ENCODE measurements at places on chromosomes 2 and 18.

DNA sequence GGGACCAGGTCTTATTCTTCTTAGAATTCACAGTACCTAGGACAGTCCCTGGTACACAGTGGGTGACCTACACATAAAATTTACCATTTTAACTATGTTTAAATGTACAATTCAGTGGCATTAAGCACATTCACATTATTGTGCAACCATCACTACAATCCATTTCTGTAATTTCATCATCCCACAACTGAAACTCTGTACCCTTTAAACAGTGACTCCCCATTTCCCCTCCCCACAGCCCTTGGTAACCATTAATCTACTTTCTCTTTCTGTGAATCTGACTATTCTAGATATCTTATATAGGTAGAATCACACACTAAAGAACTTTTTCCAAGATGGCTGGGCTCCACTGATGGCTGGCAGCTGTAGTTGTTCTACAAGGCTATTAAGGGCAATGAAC lies 41.6 kb downstream of the GFPT1 start:
- DNase-seq, result no peak

GRCh38 chr2:142533177-142533576 lies 344.3 kb upstream of the KYNU start:
- DNase-seq, result no peak

GRCh38 chr18:75830828-75831227 lies 403.3 kb upstream of the SMIM21 start:
- no peak for DNase-seq

- DNase-seq, result no peak
Measured at GRCh38 chr2:102749938-102750337, 11.9 kb upstream of the TMEM182 start.

DNA sequence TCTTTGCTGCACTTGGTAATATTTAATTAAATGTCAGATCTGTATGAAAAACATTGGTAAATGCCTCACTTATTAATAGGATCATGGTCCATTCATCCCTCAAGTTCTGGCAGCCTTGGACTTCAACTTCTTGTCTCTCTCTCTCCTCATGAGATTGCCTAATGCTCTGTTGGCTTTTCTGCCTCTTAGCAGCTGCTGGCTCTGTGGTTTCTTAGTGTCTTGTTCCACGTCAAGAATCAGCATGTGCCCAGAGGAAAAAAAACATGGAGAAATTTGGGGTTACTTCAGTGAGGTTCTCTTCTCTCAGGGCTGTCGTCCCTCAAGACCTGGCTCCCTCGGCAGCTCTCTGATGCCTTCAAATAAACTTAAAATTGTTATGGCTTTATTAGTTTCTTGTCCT lies 75.4 kb downstream of the TAF4B start:
- DNase-seq, result no peak

GRCh38 chr18:2894131-2894840 lies 47.5 kb downstream of the EMILIN2 start:
- DNase-seq, result no peak

DNA sequence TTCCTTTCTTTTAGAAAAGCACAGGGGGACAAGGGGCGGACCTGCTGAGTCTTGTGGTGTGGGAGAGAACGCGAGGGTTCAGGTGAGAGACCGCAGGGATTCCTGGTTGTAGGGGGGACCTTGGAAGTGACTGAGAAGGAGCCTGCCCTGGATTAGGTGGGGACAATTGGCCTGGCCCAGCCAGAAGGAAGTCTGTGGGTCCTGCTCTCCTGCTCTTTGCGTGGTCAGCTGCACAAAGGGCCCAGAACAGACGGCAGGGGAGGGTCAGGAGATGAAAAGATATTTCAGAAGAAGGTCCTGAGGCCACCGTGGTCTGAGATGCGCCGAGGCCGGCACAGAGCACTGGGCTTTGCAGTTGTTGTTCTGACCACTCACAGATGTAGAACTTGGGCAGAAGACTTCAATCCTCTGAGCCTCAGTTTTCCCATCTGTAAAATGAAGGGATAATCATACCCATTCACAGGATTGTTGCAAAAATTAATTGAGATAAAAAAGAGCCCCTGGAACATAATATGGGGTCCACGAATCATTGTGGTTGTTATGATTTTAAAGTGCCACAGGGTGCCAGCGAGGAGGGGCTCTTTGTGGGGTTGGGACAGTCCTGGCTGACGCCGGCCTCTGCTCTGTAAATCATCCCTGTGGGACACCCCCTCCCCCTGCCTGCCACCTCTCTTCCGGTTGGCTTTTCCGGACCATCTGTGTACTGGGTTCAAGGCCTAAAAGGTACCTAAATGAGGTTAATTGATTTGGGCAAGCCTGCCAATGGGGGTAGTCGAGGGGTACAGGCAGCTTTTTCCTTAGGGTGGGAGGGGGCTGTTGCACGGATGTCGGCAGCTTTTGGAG lies 1.8 kb downstream of the LPIN1 start:
- DNase-seq, result no peak

DNA sequence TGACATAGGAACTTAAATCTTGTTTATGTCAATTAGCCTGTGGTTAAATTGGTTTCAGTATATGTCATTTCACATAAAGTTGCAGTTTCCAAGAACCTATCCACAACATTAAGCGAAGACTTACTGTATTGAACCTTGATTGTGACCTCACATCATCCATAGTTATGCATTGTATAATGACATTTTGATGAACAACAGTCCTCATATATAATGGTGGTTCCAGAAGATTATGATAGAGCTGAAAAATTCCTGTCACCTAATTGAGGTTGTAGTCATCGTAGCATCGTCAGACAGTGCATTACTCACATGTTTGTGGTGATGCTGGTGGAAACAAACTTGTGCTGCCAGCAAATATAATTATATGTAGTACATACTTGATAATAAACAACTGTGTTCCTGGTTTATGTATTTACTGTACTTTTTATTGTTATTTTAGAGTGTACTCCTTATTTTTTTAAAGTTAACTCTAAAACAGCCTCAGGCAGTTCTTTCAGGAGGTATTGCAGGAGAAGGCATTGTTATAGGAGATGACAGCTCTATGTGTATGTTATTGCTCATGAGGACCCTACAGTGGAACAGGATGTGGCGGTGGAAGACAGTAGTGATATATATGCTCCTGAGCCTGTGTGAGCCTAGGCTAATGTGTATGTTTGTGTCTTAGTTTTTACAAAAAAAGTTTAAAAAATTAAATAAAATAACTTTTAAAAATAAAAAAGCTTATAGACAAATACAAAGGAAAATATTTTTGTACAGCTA lies 56.6 kb downstream of the UBE2E3 start:
- DNase-seq, result no peak

GRCh38 chr2:102892698-102893310 lies 131.0 kb downstream of the TMEM182 start:
- DNase-seq, result no peak

GRCh38 chr2:20571644-20572215 lies 79.2 kb downstream of the HS1BP3 start:
- no peak for DNase-seq

GRCh38 chr2:167209784-167210183 lies 321.5 kb downstream of the XIRP2 start:
- no peak for DNase-seq

GRCh38 chr2:230714136-230714480 lies 1.5 kb downstream of the CAB39 start:
- DNase-seq, result no peak

GRCh38 chr18:62394006-62394763 lies 69.1 kb downstream of the TNFRSF11A start:
- no peak for DNase-seq

DNA sequence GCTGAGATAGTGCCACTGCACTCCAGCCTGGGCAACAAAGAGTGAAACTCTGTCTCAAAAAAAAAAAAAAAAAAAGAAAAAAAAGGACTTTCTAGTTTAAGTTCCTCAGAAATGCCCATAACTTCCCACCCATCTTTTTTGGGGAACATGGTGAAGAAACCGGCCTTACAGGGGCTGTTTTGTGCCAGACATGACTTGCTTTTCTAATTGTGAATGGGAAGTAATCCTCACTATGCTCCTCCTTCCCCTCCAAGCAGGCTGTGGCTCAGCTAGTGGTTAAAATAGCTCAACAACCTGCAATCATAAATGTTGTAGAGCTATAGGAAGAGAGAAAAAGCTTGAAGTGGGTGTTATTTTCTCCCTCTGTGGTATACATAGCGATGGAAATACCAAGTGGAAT lies 34.1 kb upstream of the OLA1 start:
- DNase-seq, result no peak

DNA sequence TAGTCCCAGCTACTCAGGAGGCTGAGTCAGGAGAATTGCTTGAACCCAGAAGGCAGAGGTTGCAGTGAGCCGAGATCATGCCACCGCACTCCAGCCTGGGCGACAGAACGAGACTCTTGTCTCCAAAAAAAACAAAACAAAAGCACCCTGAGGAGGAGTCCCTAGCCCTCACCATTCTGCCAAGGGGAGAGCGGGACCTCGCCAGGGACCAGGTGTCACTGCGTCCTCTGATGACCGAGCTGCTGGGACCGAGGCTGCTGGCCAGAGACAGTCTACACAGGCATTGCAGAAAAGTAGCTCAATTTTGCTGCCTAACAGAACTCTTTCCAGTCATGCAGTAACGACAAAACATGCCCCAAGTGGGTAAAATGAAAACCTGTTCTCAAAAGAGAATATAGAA lies 18.4 kb downstream of the NCK2 start:
- no peak for DNase-seq

DNA sequence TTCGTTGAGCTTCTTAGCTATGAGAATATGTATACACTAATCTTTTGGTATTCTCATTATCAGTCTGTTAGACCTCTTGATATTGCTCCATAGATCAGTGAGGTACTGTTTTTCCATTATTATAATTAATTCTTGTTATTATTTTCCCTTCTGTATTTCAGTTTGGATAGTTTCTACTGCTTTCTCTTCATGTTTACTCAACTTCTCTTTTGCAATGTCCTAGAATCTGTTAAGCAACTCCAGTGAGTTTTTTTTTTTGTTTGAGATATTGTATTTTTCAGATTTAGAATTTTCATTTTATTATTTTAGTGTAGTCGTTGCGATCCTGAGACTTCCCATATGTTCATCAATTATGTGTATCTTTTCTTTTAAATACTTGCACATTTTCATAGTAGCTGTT lies 260.8 kb downstream of the SETBP1 start:
- no peak for DNase-seq

DNA sequence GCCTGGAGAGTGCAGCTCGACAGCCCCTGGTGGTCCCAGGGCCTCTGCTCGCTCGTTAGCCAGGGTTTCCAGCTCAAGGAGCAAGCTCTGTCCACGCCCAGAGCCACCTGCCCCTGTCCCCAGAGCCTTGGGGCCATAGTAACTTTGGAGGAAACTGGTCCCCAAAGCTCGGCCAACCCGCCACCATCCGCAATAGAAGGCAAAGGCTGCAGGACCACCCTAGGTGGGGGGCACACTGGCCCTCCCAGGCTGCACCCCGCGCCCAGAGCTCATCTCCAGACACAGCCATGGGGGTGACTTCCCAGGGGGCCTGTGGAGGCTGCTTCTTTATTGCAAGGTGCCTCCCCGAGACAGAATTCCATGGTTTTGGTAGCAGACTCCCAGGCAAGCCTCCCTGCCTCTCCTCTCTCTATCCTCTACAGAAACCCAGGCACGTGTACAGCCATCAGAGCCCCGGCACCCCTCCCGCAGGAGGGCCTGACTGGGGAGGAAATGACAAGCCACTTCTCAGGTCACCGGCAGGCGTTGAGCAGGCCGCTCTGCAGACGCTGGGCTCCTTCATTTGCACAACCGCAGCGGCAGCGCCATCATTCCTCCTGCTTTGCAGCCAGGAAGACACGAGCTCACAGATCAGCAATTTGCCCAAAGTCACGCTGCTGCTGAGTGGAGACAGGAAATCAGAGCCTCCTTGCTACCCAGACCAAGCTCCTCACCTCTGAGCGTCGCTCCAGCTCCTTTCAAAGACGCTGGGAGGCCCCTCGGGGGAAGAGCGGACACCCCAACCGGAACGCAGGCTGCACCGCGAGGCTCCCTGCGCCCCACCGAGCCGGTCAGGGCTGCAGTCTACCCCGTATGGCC lies 80.2 kb downstream of the NDUFA10 start:
- DNase-seq, result no peak

All from stimulated activated CD8-positive, alpha-beta memory T cell treated with anti-CD3 and anti-CD28 coated beads, Interleukin-2, amount 100 ng/mL, for 1 hour (primary cell).